Foreskin melanocyte (primary cell): ENCODE measurements at places on chromosomes 2 and 18.
A peak's percentile ranks its signal among the peaks of the same experiment; 100 is the strongest.

GRCh38 chr2:148027822-148028221, 6.9 kb downstream of the MBD5 start:
- DNase-seq: no peak

GRCh38 chr2:134454426-134454825, 200.6 kb downstream of the MGAT5 start:
- no peak for DNase-seq

DNA sequence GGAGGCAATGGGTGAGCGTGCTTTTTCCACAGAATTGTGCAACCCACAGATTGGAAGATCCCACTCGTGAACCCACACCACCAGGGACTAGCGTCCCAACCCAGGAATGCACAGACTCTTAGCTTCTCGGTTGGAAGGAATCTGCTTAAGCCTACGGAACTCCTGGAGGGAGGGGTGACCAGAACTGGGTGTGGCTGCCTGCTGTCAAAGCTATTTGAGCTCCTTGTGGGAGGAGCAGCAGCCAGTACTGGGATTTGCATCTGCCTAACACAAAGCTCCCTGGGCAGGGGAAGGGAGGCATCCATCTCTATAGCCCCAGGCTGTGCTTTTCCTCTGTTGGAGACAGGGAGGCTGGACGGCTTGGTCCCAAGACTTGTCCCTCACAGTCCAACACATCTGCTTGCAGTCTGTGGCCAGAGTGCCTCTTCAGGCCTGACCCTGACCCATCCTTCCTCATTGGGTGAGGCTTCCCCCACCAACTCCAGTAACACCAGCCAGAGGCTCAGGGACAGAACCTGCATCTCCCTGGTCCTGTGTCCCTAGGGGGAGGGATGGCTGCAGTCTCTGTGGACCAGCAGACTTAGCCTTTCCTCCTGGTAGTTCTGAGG, 27.9 kb downstream of the HNMT start:
- no peak for DNase-seq

DNA sequence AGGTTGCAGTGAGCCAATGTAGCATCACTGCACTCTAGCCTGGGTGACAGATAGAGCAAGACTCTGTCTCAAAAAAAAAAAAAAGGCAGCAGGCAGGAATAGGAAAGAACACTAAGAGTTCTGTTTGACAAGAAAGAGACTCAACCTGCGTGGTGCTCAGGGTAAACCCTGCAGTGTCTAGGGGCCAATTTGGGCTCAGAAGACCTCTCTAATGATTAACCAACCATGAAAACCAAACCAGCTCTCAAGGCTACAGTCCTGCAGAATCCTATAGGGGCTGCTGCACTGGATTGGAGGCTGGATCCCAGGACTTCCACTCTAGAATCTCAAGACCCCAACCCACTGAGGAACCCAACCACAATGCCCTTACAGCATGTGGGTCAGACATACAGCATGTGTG, 2.4 kb downstream of the TRABD2A start:
- DNase-seq: no peak

GRCh38 chr2:207394812-207395534, 134.8 kb upstream of the CREB1 start:
- DNase-seq: peak; percentile 85

DNA sequence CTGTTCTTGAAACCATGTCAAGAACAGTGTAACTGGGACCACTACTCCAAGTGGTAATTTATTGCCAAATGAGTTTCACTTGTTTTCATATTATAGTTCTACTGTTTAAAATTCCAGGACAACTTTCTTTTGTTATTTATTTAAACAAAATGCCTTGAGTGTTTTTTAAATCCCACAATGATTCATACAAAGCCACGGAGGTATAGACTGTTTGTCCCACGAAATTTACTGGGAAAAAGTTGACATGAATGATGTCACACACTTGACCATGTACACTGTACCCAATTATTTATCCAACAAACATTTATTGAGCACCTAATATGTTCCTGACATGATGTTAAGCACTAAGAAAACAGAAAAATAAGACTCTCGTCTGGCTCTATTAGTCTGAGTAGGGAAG, 243.9 kb upstream of the SIX2 start:
- no peak for DNase-seq

- DNase-seq: peak; percentile 24
Observed at GRCh38 chr2:101036562-101036961, 34.5 kb downstream of the RPL31 start.

DNA sequence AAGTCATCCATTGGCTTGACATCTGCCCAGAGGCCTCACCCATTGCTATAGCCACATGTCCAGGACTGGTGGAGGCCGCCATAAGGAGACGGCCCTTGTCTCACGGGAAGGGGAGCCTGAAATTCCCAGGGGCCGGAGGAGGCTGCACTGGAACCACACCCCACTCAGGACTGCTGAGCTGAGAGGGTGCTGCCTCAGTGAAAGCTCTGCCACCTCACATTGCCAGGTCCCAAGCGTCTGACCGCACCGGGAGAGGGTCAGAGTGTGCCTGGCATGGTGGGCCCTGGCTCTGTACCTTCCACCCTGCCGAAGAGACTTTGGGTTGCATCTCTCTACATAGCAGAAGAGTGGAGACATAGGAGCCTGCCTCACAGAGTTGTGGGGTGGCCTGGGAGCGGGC, 134.1 kb upstream of the GLI2 start:
- no peak for DNase-seq

- DNase-seq: no peak
Observed at GRCh38 chr18:34281722-34282121, 57.0 kb upstream of the NOL4 start.

DNA sequence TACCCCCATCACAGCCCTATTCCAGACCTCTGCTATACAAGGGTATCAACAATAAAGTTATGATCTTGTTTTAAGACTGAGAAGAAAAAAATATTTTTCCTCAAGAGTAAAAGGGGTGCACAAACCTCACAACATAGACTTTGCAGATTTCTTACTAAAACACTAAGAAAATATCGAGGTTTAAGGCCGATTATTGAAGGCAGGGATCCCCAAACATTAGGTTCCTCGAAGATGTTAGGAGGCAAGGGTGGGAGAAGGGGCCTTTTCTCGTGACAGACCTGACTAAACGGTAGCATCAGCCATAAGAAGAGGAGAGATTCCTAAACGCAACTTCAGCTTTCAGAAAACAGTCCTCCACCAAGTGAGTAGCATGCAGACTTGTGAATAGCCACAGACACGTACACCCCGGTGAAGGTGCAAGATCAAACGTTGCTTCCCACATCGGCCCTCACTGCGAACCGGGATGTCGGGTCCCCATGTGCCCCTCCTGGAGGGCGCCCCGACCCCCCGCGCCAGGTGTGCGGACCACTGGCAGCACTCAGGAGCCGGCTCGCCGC, 678 bp downstream of the PIAS2 start:
- DNase-seq: peak; percentile 16

GRCh38 chr2:7740114-7740513, 822.9 kb downstream of the RNF144A start:
- DNase-seq: no peak

GRCh38 chr2:237546040-237546875, 20.1 kb upstream of the PRLH start:
- DNase-seq: no peak
